ENCODE measurements at places on chromosomes 7 and 10.

GRCh38 chr10:110643035-110643652 lies 992 bp upstream of the RBM20 start:
- DNase-seq = no peak

DNA sequence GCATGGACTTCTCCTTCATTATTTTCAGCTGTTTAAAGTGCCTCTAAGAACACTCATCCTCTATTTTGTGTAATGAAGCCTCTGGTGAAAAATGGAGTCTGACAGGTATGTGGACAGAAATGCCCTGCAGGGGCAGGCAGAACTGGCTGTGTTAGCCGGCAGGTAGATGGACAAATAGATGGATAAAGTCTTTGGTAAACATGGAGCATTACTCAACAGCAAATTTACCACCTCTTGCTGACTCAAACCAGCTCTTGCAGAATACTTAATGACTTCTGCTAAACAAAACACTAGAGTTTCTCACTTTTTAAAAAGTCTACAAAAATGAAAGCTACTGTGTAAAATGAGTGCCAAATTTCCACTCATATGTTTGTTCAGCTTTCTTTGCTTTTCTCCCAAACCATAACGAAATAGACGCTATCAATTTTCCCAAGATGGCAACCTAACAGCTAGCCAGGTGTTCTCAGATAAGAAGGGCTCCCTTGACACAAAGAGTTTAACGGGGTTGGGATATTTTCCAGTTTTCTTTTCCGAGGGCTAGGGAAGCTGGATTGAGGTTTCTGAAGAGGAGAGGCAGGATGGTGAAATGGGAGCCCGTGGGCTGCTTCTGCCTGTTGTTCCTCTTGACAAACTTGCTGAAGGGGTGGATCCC lies 71.9 kb upstream of the HABP2 start:
- peak; percentile 85 for DNase-seq

DNA sequence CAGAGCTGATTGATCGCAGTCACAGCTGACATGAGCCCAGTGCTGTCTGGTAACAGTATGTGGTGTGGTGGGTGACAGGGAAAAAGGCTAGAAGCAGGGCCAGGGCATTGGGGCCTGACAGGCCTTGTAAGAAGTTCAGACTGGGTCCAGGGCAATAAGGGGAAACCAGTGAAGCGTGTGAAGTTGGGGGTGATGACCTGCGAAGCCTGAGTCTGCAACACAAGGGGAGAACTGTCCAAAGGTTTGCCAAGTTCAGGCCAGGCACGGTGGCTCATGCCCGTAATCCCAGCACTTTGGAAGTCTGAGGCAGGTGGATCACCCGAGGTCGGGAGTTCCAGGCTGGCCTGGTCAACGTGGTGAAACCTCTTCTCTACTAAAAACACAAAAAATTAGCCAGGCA lies 983.9 kb upstream of the ZNF722 start:
- DNase-seq = no peak

DNA sequence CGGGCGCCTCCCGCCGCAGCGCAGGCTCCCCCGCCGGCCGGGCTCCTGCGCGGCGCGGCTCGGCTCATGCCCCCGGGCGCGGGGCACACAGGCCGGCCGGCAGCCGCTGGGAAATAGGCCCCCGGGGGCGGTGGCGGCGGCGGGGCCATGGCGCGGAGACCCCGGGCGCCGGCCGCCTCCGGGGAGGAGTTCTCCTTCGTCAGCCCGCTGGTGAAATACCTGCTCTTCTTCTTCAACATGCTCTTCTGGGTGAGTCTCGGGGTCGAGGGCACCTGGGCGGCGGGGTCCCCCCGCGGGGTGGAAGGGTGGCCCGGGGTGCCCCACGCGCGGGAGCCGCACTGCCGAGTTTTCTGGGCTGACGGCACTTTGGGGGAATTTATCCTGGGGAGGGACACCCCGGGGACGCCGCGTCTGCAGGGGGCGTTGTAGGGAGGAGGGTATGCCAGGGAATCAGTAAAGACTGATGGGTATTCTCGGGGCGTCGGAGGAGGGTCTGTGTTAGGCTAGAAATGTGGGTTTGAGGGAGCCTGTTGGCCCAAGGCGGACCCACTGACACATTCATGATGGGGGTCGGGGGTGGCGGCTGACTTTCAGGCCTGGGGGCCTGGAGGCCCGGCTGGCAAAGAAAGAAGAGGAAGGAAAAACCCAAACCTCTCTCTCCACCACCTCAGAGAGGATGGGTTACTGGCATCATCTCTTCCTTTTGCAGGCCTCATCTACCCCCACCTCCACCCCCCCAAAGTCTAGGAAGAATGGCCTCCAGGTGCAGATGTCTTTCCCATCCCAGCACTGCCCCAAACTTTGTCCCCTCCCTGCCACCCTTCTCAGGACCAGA lies 544 bp downstream of the TSPAN33 start:
- no peak for DNase-seq

DNA sequence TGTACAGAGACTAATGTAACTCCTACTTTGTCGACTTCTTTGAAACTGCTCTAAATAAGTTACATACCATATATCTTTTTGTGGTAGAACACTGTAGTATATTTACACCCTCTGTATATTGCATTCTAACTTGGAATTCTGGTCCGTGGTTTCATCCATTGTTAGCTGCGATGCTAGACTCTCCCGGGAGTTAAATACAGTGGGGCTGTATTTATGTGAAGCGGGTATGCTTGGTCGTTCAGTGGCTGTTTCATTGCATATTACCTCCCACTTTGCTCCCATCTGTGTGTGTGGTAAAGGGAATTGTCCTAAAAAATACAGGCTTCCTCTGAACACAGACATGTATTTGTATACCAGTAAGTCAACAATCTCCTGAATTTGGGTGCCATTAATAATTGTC lies 231.1 kb downstream of the SLC25A13 start:
- DNase-seq = peak; percentile 74

DNA sequence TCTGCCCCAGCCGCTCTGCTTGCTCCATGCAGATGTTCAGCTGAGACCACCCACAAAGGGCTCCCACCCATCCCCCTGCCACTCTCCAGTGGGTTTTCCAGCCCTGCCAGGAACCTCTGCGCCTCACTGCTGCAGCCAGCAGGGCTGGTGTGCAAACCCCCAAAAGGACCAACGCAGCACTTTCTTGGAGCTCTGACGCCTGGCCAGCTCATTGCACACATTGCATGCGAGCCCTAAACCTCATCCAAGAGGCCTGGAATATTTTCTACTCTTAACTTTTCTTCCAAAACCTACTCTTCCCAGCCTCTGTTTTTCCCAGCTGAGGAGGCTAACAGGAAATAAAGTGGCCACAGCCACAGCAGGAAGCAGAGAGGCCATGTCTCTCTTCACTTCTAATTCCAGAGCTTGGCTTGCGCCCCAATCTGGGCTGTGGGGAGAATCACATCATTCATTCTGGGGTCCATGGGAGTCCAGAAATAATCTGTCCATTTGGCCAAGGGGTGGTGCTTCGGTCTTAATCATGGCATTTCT lies 4.6 kb upstream of the FAM170B start:
- DNase-seq = no peak

GRCh38 chr10:115118346-115118745 lies 25.2 kb downstream of the ATRNL1 start:
- no peak for DNase-seq

DNA sequence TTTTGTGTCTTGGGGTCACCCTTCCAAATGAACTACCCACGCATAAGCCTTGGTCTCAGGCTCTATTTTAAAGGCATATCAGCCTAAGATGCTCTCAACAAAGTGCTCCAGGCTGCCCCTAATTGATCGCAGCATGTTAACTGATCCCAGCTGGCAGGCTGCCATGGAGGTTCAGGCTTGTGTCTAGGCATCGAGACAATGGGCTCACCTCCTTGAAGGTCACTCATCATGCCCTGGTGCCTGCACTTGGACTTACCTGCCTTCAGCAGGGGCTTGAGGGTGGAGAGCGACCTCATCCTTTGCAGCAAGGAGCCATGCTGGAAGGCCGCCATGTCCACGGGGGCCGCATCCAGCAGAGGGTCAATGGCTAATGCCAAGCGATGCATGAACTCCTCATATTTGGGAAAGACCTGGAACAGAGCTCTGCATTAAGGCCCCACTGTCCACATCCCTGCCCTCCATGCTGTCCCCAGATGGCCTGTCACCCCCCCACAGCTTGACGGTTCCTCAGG lies 17.8 kb downstream of the PYROXD2 start:
- DNase-seq = no peak

GRCh38 chr10:70328967-70329366 lies 45.2 kb upstream of the NPFFR1 start:
- DNase-seq = no peak

DNA sequence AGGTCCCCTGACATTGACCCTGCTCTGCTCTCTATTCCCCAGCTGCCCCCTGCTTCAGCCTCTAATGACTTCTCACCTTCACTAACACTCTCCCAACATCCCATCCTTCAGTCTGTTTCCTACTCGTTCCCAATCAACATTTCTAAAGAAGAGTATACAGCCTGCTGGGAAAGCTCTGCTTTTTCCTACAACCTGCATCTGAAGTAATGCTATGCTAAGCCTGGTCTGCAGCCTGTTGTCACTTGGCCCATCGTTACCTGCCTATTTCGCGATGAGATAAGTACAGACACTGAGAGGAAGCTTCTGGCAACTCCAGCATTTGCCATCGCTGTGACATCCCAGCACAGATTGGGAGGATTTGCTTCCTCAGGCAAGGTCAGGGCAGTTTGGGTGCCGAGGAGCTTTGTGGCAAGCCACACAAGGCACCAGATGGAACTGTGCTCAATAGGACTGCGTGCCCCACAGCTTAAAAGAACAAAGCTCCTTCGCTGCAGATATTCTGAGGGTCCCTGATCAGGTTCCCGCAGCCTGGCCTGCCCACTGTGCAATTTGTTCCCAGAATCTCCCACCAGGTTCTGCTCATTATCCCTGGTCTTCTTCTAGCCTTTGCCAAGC lies 51.4 kb downstream of the PKD1L1 start:
- DNase-seq = no peak

- no peak for DNase-seq
These were observed 50.0 kb upstream of the KMT2C start for GRCh38 chr7:152485826-152486225.

GRCh38 chr10:786633-787474 lies 97.4 kb upstream of the DIP2C start:
- no peak for DNase-seq

- DNase-seq = no peak
These were observed 61.3 kb downstream of the RNLS start for GRCh38 chr10:88521791-88522190.

DNA sequence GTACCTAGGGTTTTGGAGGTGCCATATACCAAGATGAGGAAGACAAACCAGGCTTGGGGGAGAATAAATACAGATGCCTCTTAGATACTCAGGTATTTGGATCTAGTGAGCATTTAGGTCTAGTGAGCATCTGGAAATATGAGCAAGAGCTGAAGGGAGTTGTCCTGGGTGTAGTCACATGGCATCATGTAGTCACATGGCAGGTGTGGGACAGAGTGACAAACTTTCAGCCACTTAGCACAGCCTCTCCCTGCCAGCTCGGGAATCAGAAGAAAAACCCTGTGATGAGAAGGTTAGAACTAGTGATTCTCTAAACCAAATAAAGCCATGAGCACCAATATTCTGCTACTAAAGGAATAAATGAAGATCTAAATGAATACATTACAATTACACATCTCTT lies 24.3 kb downstream of the RGR start:
- no peak for DNase-seq

DNA sequence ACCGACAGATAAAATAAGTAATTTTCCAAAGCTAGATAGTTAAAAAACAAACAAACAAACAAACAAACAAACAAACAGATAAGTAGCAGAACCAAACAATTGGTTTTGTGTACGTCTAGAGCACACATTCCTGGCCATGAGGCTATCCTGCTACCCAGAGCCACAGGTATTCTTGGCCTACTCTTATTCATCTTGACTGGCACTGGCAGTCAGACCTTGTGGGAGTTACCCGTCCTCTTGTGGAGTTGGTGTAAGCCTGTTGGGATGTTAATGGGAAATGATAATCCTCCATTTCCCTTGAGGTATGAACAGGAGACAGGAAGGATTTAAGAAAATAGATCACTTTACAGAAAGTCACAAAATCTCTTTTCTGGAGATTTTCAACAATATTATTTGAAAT lies 142.4 kb upstream of the MEOX2 start:
- no peak for DNase-seq

DNA sequence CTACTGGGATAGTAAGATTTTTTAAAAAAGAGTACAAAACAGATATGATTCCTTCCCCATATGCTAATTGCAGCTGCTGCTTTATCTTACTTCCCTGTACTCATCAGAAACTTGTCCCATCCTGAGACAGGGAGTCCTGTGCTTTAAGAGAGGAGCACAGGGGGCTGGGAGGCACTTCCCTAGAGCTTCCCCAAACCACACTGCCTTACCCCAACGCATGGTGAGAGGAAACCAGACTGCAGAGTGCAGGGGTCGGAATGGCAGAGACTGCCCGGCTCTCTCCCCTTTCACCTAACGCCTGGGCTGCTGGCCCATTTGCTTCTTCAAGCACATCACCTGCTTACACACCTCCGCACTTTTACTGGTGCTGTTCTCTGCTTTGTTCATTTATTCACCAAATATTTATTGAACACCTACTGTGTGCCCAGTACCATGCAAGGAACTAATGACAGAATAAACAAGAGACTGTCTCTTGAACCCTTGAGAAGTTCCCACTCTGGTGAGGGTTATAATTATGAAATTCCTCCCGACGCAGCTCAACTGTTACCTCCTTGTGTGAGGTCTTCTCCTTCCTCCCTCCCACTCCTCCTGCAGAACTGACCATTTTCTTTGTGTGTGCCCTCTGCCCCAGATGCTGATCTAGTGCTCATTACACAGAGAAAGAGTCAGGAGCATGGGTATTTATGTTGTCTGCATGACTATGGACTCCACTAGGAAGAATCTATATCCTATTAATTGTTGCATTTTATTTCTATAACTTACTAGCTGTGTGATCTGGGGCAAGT lies 289.7 kb downstream of the TCF7L2 start:
- DNase-seq = no peak

DNA sequence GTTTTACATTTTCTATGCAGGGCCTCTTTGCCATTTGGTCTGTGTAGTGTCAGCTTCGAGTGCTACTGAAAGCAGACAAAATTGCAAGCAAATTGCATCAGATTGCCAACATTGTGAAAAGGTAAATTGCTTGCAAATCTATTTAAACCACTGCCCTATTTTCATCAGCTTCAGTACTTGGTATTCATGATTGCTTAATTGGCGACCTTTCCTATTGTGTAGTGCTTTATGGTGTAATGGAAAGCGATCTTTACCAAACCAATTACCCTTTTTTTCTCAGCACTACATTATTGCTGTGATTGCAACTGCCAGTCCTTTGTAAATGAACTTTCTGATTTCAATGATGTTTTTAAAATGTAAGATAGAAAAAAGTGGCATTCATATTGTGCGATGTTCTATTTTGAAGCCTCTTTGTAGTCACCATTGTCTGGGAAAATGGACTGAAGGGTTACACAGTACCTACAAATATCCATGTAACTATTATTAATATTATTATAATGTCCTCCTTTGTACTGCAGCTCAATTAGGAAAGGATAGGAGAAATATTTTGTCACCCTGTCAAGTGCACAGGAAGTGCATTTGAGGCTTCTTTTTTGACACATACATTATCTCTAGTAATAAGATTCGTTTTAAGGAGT lies 177.7 kb upstream of the SP8 start:
- peak; percentile 100 for DNase-seq

DNA sequence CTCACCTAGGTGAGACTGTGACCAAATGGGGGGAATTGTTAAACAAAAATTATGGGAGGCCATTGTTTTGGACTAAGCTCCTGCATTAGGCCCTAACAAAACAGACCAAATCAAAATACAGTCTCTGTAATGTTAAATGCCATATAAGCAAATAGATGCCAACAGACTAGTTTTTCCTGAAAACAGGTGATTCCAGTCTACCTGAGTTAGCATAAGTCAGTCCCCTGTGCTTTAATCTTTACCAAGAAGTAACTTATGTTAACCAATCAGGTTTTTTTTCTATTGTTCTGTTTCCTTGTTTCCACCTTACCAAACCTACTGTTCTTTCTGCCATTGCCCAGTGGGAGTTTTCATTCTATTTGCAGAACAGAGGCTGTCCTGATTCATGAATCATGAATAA lies 48.0 kb downstream of the PDZD8 start:
- DNase-seq = no peak
